ENCODE measurements at places on chromosomes 5 and 9.
A peak's percentile ranks its signal among the peaks of the same experiment; 100 is the strongest.

DNA sequence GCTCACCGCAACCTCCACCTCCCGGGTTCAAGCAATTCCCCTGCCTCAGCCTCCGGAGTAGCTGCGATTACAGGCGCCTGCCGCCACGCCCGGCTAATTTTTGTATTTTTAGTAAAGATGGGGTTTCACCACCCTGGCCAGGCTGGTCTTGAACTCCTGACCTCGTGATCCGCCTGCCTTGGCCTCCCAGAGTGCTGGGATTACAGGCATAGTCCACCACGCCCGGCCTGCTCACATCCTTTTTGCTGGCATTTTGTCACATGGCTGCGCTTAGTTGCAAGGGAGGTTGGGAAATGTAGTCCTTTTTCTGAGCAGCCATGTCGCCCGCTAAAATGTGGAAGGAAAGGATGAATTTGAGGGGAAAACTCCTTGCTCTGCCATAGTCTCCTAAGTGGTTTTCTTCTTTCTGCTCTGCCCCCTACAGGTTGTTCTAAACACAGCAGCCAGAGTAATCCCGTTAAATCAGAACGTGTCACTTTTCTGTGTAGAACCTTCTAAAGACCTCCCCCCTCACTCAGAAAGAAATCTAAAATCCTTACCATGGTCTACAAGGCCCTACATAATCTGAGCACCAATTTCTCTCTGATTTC, 57.8 kb upstream of the HSPA9 start:
- DNase-seq = peak; percentile 47

GRCh38 chr9:13898957-13899356, 415.0 kb downstream of the NFIB start:
- no peak for DNase-seq

DNA sequence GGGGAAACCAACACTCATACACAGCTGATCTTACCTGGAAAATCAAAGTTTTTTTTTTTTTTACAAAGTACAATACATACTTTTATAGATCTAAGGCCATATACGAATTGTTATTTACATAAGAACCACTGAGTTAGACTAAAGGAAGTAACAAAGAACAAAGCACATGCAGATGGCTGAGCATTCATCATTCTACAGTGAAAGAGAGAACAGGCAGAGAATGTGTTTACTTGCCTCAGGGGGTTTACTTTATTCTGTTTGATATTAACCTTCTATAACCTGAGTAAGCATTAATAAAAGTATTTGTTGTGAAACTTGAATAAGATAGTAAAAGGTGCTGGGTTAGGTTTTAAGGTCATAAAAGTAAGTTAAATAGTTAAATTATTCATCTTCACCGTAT, 54.7 kb downstream of the SLC38A9 start:
- DNase-seq = no peak

DNA sequence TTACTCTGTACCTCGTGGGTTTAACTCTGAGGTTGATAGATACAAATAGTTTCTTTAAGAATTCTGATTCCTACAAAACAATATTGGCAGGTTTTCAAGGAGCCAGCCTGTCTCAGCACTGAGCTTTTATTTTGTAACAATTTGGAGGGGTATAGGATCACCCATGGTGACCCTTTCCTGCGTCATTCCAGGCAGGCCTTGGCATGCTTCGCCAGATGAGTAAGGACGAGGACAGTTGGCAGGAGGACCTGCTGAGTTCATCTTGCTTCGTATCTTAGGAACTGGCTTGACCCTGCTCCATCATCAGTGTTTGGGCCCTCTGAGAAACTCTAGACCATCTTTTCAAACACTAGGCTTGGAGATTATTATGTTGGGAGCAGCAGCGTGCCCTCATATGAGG, 17.9 kb downstream of the ZNF462 start:
- DNase-seq = no peak

- DNase-seq = no peak
Measured at GRCh38 chr9:37284636-37285035, 137.9 kb upstream of the GRHPR start.

GRCh38 chr9:121673576-121673975, 22.1 kb downstream of the DAB2IP start:
- DNase-seq = no peak
